Stimulated activated CD8-positive, alpha-beta memory T cell treated with anti-CD3 and anti-CD28 coated beads, Interleukin-15, amount 100 ng/mL, for 24 hours (primary cell): ENCODE measurements at places on chromosomes 13 and 19.

GRCh38 chr19:42290523-42291434 lies 11.2 kb upstream of the PRR19 start:
- DNase-seq: no peak

DNA sequence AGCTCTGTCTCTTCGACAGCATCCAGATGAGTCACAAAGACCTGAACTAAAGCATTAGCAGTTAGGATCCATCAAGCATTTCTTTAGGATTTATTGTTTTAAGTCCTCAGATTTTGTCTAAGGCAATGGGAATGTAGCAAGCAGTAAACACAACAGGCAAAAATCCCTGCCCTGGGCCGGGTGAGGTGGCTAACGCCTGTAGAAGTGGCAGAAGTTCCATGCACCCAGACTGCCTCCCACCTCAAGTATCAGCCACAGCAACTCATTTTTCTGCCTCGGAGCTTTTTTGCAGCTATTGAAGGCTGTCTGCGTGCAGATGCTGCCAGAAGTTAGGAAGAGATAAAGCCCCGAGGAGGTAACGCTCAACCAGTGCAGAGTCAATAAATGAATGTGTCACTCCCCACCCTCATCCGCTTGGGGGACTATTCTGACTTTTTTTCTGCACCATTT lies 47.1 kb upstream of the MRI1 start:
- no peak for DNase-seq

DNA sequence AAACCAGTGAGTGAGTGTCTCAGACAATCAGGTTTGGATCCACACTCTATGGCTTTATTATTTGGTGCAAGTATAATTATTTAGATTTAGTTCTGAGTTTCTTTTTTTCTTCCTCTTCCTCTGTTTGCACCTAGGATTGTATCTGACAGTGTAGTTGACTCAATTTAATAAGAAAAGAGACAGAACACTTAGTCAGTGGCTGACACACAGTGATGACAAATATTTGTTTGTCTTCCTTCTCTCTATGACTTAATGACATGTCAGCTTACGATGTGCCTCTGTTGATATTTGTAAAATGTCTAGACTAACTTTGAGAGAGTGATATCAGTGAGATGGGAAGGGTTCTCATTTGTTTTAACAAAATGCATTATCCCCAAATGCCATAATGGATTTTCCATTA lies 129.5 kb upstream of the SLC10A2 start:
- no peak for DNase-seq

GRCh38 chr13:40152145-40152544 lies 496.7 kb downstream of the COG6 start:
- no peak for DNase-seq

GRCh38 chr19:1836458-1837221 lies 11.6 kb downstream of the REXO1 start:
- no peak for DNase-seq

- DNase-seq: no peak
Observed at GRCh38 chr19:5113633-5114586, 145.0 kb downstream of the KDM4B start.

DNA sequence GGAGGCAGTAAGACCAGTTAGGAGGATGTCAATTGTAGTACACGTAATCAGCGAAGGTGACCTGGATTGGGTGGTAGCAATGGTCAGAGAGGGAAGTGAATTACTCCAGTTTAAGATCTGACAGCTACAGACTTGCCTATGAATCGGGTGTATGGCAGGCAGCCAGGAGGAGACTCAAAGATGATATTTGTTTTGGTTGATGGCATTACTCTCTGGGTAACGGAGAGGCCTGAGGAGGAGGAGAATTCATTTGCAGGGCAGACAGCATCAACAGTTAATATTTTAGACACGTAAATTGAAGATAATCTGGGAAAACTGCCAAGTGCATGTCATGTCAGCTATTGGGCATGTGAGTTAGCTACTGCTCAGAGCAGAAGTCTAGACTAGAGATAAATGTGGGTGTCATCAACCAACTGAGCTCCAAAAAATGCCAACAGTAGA lies 109.2 kb downstream of the SGCG start:
- no peak for DNase-seq

- no peak for DNase-seq
Observed at GRCh38 chr19:2132731-2133490, 18.5 kb downstream of the AP3D1 start.

DNA sequence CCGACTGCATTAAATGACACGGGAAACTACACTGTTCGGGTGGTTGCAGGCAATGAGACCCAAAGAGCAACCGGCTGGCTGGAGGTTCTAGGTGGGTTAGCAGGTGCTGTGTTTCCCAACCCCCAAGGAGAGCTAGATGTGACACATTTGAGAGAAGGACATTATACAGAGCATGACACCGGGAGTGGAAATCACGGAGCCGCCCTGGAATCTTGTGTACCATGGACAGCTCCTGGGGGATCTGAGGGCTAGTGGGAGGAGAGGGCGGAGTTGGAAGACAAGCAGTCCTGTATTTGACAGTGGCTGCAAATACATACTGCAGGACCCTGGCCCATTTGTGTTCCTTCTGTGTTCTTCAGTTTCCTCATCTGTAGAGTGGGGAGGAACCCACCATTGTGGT lies 2.3 kb downstream of the CEACAM18 start:
- DNase-seq: no peak

DNA sequence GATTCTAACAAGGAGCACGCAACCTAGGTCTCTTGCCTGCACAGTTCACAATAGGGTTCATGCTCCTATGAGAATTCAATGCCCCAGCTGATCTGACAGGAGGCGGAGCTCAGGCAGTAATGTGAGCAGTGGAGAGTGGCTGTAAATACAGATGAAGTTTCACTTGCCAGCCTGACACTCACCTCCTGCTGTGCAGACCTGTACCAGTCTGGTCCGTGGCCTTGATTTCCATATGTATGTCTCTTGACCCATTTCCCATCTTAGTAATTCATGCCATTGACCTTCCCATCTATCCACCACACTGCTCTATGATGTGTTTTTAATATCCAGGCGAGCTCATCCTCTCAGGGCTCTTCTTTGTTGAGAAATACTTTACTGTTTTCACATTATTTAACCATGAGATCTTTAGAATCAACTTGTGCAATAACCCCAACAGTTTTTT lies 95.2 kb downstream of the LRCH1 start:
- no peak for DNase-seq

GRCh38 chr13:30465343-30465592 lies 468 bp downstream of the HMGB1 start:
- no peak for DNase-seq

GRCh38 chr13:62837895-62838294 lies 1422.2 kb upstream of the PCDH20 start:
- no peak for DNase-seq

GRCh38 chr13:101317986-101318523 lies 98.3 kb downstream of the NALCN start:
- DNase-seq: no peak

GRCh38 chr13:78599645-78600279 lies 3.6 kb downstream of the POU4F1 start:
- DNase-seq: no peak

GRCh38 chr13:71148396-71148795 lies 718.6 kb downstream of the DACH1 start:
- no peak for DNase-seq

DNA sequence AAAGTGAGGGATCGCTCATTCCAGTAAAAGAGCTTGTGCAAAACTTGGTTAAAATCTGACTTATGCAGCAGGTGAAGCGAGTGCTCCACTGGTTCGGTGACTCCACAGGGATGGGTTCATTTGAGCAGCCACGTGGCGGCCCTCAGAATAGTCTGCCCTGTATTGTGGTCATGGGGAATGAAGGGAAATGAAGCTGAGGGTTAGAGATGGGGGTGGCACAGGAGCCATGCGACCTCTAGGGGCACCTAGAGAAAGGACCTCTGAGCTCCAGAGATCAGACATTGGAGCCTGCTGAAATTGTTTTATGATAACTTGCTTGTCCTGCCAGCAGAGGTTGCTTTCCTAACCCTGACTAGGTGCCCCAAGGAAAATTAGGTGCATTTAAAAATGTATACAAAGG lies 26.6 kb downstream of the CBY2 start:
- DNase-seq: no peak

GRCh38 chr13:26221721-26222519 lies at the start of gene RNF6:
TSS of gene RNF6 (minus strand) at chr13:26222314. CDS start at chr13:26219649, 2,665 bp downstream.
- peak; percentile 75 for DNase-seq

DNA sequence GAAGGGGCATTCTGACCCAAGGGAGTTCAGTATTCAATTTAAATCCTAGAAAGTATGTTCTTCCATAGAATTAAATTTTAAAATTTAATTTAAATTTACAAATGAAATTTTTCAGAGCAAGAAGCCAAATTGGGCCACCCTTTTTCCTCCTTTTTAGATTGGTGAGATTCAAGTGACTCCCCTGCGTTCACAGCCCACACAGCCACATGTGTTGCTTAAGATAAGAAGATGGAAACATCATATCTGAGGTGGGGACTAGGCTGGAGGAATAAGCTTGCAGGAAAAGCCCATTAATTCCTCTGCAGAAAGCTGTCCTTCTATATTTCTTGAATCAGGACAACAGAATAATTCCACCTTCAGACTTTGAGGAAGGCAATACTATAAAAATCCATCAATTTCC lies 392.7 kb upstream of the ZNF507 start:
- no peak for DNase-seq

GRCh38 chr13:78100486-78100885 lies 181.9 kb upstream of the EDNRB start:
- no peak for DNase-seq

- no peak for DNase-seq
Observed at GRCh38 chr13:40787062-40787461, 2.3 kb upstream of the SLC25A15 start.

DNA sequence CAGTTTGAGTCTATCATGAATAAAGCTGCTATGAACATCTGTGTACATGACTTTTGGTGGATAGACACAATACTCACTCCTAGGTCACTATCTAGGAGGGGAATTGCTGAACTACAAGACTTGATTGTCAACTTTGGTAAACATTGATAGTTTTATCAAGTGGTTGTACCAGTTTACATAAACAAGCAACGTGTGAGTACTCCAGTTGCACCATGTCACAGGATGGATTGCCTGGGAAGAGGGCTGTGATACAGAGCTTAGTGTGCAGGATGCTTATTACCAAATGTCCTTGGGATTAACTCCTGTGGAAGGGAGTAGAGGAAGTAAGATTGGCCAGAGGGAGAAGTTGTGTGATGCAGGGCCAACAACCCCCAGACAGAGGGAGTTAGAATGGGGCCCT lies 37.7 kb downstream of the RAP2A start:
- DNase-seq: no peak

DNA sequence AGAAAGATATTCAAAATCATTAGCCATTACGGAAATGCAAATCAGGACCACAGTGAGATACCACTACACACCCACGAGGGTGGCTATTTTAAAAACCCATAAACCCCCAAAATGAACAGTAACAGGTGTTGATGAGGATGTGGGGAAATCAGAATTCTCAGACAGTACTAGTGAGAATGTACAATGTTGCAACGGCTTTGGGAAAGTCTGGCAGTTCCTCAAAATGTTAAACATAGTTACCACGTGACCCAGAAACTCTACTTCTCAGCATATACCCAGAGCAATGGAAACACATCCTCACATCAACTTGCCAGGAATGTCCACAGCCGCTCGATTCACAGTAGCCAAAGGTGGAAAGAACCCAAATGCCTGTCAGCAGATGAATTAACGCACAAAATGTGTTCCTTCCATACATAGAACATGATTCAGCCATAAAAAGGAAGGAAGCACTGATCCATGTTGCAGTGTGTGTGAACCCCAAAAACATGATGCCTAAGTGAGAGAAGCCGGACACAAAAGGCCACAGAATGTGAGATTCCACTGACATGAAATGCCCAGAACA lies 7.0 kb downstream of the PLVAP start:
- DNase-seq: no peak

DNA sequence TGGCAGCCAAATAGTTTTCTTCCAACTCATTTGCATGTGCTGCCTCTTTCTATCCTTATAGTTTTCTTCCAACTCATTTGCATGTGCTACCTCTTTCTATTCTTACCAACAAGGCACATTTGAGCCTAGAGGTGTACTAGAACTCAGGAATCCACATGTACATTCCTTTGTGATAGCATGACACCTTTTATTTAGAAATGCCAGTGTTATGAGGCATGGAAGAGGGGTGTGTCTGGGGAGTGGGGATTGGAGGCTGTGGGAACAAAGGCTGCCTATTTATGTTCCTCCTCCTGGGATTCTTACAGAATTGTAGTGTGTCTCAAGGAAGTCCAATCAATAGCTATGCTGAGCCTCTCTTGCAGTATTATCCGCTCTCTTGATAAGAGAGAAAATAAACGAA lies 966.7 kb downstream of the PCDH17 start:
- no peak for DNase-seq

DNA sequence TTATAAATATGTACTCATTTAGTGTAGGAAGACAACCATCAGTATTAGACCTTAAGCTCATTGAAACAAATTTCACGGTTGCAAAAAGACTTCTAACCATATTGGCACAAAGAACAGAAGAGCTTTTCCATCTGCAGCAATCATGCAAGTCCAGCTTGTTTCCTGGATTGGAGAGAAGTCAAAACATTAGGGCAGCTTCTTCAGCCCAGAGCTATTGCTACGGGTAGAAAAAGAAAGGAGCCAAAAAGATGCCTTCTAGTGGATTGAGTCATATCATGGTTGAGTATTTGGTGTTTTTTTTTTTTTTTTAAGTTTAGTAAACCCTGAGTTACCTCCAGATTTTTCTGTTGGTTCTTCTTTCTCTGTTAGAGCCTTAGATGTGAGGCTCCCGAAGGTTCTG lies 99.8 kb downstream of the WDFY2 start:
- no peak for DNase-seq

- DNase-seq: no peak
Observed at GRCh38 chr13:99057310-99057975, 79.6 kb upstream of the DOCK9 start.

- DNase-seq: no peak
Observed at GRCh38 chr13:111361873-111362648, 41.6 kb downstream of the TEX29 start.

DNA sequence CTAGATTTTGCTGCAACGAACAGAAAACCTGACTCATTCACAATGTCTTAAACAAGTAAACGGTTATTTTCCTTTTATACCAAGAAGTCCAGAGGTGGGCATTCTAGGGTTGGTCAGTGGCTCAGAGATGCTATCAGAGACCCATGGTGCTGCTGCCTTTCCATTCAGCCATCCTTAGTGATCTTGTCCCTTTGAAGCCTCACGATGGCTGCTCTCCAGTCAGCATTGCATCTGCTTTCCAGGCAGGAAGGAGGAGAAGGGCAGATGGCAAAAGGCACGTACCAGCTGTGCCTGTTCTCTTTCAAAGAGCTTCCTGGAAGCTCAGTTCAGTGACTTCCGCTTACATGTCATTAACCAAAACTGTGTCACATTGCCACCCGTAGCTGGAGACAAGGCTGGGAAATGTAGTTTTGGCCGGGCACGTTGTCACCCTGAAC lies 30.1 kb downstream of the WDFY2 start:
- no peak for DNase-seq

- no peak for DNase-seq
Observed at GRCh38 chr13:108463340-108463739, 166.1 kb upstream of the MYO16 start.

DNA sequence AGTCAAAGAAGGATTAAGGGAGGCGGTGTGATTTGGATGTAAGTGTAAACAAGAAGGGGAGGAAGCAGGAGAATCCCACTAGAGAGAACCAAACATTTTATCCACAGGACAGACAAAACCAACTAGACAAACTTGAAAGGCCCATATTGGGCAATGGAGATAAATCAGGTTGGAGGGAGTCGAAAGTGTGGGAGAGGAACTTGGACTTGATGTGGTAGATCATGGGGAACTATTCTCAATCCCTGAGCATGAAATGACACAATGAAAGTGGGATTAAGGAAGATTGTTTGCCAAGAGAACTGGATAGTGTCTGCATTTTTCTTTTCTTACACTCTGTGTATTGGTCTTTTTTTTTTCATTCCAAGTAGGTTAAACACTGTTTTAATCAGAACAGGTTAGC lies 17.9 kb downstream of the GPR183 start:
- DNase-seq: no peak
